ENCODE measurements at places on chromosomes 7 and 10.

DNA sequence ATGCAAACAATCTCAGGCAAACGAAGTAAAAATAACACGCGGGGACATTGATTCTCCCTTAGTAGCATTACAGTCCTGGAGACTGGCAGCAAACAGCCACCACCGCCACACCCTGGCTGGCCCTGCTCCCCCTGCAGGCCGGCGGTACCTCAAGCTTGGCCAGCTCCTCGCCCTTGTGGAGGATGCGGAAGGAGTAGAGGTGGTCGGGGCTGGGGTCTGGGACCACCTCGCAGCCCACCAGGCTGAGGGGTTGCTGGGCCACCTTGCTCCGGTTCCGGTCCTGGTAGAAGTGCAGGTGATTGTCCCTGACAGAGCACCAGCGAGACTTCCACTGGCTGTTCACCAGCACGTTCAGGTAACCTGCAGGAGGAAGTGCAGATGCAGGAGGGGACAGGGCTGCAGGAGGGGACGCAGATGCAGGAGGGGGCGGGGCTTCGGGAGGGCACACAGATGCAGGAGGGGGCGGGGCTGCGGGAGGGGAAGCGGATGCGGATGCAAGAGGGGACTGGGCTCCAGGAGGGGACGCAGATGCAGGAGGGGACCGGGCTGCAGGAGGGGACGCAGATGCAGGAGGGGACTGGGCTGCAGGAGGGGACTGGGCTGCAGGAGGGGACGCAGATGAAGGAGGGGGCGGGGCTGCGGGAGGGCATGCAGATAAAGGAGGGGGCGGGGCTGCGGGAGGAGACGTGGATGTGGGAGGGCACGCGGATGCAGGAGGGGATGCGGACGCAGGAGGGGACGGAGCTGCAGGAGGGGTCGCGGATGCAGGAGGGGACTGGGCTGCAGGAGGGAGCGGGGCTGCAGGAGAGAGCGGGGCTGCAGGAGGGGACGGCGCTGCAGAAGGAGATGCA lies 65.7 kb downstream of the VWA2 start:
- peak; percentile 30 for DNase-seq

DNA sequence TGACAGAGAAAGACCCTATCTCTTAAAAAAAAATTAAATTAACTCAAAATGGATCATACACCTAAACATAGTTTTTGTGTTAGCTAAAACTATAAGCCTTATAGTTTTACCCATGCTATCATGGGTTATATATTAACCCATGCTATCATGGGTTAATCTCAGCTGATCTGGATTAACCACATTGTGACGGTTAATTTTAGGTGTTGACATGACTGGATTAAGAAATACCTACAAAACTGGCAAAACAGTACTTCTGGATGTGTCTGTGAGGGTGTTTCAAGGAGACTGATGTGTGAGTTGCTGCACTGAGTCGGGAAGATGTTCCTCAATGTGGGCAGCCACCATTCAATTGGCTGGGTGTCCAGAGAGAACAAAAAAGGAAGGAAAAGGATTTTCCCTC lies 44.3 kb upstream of the FXYD4 start:
- no peak for DNase-seq

GRCh38 chr10:72263613-72264241 lies 10.0 kb upstream of the DDIT4 start:
- DNase-seq: no peak

GRCh38 chr10:98567391-98568133 lies 120.8 kb upstream of the HPS1 start:
- DNase-seq: no peak
